ENCODE measurements at places on chromosomes 11 and 22.

GRCh38 chr11:112221274-112221835 is 4.9 kb upstream of the PTS start:
- DNase-seq, result no peak

GRCh38 chr11:68402355-68403031 is 58.1 kb upstream of the PPP6R3 start:
- no peak for DNase-seq

GRCh38 chr22:35703861-35704584 is 13.6 kb upstream of the APOL5 start:
- no peak for DNase-seq

DNA sequence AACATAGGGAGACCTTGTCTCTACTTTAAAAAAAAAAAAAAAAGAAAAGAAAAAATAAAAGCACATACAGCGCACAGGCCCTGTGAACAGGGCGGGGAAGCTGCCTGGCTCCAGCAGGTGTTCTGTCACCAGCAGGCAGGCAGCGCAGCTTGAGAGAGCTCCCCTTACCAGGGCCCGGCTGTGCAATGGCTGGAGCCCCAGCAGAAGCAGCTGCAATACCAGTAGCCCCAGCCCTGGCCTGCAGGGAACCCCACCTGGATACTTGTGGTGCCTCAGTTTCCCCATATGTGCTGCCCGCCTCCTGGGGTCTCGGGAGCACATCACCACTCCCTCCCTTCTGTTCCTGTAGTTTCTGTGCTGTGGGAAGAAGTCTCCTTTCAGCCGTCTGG is 12.3 kb downstream of the TSPAN32 start:
- no peak for DNase-seq

GRCh38 chr11:67286621-67287333 is 2.3 kb upstream of the ANKRD13D start:
- DNase-seq, result no peak

GRCh38 chr11:66316849-66317251 is at the start of gene CD248:
CD248 (minus strand) TSS chr11:66317044; CDS start chr11:66317027, 17 bp downstream.
- DNase-seq, result peak; percentile 34

DNA sequence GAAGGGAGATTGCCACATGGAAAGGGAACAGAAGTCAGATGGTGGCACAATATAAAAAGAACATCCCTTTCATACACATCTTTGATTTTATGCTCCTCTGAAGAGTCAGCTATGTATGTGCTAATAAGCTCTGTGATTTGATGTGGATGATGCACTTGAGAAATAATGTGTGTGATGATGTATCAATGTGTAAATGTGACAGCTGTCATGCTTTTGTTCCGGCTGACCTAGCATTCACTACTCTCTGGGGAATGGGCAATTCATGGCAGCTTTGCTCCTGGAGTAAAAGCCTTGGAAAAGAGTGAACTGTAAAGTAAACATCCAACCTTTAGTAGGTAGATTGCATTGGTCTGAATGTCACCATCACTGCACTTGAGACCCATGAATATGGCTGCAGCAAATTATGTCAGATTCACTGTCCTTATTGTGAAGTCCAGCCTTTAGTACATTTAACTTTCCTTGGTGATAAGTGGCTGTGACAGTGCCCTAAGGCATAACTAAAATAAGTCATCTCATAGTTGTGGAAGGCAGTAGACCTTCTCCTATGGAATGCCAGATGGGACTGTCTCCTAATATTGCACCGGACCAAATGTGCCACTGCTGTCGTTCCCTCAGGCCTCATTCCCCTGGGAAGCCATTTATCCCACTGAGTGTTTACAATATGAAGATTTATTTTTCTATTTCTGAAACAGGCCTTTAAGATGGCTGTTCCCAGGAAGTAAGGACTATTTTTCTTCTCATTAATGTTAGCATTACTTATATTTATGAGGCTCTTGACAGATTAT is 178.2 kb upstream of the CCDC90B start:
- DNase-seq, result peak; percentile 85

DNA sequence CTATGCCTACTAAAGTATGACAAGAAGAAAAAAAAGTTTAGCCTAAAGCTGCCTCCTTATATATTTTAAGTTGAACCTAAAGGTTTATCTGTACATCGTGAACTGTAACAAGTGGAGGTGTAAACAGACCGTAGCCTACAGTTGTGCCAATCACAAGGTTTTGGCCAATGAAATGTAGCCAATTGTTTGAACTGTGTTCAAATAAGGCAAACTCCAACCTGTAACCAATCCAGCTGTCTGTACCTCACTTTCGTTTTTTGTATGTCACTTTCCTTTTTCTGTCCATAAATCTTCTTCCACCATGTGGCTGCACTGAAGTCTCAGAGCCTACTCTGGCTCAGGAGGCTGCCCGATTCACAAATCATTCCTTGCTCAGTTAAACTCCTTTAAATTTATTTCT is 6.8 kb upstream of the EI24 start:
- no peak for DNase-seq

- DNase-seq, result no peak
Measured at GRCh38 chr22:27142286-27142685, 484.9 kb downstream of the MIAT start.
